ENCODE measurements at places on chromosomes 7 and 10.
A peak's percentile ranks its signal among the peaks of the same experiment; 100 is the strongest.

DNA sequence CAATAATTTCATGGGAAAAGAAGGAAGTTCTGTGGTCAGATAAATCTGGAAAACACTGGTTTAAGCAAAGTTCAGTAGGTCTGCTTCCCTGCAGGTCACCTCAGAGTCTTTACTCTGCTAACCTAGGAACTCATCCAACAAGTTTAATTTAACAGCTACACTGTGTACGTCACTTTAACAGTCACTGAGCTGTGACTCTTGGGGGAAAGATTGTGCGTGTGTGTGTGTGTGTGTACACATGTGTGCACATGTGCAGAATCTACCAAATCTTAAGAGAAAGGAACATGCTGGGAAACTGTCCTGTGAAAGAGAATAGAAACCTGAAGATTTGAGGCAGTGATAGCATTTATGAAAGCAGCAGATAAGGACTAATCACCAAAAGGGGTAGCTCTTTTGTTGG lies 62.6 kb downstream of the IKZF1 start:
- DNase-seq = peak; percentile 45

DNA sequence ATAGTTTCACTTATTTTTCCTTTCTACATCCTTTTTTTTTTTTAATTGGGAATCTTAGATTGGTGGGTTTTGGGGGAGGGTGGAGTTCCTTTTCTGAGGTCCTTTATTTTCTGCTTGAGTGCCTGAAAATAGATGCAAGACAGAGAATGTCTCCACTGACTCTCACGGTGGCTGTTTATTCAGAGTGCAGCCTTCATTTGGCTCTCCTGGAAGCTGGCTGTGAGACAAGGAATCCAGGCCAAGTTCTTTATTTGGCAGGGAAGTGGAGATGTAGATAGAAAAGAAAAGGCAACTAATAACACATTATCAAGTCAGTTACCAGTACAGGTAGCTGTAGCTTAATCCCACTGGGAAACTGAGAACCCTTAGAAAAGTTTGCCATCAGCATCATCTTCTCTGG lies 118.6 kb downstream of the CNTNAP2 start:
- no peak for DNase-seq

DNA sequence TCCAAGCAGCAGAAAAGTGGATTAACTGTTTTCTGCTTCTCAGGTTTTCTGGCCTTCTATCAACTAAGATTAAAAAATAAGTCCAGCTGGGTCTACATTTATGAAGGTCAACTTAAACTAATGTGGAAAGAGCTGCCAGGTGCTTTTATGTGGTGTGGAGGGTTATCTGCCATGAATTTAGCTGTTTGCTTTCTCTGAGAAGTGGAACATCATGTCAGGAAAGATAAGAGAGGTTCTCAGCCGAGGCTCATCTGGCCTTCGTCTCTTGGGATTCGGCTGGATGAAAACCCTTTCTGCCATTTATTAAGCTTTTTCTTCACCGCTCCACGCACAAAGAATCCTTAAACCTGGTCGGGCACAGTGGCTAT lies 5.5 kb downstream of the PTPRN2 start:
- no peak for DNase-seq

DNA sequence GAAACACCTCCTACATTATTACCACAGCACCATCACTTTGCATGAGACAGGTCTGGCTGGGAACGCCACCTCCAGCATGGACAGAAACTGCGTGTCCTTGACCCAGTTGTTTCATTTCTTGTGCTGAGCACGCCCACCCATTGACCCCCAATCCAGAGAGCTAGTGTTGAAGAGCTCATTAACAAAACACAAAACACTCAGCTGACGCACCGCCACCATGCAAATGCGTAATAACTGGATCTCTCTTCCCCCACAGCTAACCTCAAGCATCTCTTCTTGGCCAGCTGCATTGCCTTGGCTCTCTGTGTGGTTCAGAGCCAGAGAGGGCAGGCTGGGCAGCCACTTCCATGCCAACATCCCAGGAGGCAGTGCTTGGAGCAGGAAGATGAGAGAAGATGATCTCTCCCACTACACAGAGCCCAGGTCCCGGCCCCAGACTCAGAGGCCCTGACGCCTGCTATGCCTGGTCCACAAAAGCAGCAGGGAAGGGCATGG lies 173.5 kb downstream of the PLXNA4 start:
- no peak for DNase-seq

DNA sequence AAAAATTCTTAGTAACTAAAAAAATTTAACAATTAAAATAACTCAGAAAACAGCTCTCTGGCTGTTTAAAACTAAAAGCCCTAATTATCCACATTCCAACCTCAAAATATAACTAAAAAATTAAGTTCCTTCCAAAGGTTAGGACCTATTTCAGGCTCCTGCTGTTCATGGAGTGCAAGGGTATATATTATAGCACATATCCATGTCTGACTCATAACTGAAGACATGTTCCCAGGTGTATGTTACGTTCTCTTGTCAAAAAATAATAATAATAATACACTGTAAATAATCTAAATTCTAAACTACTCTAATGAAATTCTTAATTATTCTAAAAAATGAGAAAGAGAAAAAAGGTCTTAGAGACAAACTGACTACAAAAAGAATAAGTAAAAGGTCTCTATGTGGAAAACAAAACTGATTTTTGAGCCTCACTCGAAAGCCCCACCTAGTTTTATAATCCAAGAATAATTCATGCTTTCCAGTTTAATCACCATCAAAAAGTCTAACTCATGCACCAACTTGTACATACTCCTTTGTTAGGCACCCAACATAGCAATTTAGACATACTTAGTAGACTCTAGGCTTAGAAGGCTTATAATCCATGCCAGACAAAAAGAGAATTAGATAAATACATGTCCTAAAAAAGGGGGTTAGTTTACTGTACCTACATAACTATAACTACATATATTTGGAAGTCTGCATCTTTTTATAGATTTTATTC lies 171.4 kb downstream of the KMT2E start:
- DNase-seq = no peak
